ENCODE measurements at places on chromosomes 3 and 15.

DNA sequence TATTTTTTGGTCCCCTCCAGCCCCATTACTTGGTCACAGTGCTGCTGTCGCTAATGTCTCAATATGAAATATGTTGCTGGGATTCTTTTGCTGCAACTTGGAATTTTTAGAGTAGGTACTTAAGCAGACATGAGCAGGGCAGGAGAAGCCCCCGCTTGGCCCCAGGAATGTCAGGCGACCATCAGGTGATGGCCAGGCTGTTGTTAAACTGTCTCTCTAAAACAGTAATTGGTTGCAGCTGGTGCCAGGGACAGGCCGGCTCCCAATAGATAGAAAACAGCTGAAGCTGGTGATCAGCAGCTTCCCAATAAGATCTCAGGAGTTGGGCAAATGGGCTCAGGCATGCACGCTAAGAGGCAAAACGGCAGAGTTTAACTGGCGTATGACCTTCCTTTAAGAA lies 329.9 kb upstream of the TBL1XR1 start:
- no peak for DNase-seq

- no peak for DNase-seq
These were observed 104.9 kb upstream of the TGFBR2 start for GRCh38 chr3:30501526-30501925.

DNA sequence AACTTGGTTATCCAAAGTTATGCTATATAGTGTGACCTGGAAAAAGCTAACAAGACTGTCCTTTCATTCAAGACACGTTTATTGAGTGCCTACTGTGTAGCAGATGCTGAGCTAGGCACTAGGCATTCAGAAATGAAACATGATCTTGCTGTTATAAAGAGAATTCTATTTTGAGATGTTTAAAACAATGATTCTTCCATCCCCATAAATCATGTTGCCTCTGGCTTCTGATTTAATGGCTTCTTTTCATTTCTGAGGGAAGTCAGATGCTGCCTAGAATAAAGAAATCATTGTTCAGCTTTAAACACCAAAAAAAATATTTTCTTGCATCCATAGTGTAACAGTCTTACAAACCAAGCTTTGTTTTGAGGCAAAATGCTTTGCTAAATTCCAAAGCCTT lies 620.9 kb upstream of the UBE2E2 start:
- no peak for DNase-seq

DNA sequence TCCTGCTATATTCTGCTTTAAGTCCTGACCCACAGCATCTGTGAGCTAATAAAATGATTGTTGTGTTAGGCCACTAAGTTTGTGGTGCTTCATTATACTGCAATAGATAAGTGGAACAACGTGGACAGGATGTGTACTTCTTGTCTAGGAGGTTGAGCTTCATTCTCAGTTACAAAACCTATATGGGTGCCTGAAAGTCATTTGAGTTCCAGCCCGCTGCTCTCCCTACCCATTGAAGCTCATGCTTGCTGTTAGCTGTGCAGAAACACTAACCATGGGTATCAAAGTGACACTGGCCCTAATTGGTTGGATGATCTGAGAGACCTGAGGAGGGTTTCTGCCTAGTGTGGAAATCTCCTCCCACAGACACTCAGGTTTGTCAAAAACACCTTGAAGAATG lies 357.2 kb downstream of the PDCD6IP start:
- DNase-seq: no peak

DNA sequence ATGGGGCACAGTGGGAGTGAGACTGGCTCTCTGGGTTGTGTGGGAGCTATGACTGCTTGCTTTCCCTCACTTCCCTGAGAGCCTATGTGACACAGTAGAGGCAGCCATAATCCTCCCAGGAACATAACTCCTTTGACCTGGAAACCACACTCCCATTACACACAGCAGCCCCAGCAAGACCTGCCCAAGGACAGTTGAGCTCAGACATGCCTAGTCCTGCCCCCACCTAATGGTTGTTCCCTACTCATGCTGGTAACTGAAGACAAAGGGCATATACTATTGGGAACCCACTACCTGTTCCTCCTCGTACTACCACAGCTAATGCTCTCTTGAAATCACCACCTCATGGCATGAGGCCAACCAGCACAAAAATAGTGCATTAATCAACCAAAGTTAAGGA lies 550.4 kb upstream of the ARPP21 start:
- no peak for DNase-seq

GRCh38 chr3:175798326-175798725 lies 939.2 kb downstream of the NAALADL2 start:
- DNase-seq: no peak

DNA sequence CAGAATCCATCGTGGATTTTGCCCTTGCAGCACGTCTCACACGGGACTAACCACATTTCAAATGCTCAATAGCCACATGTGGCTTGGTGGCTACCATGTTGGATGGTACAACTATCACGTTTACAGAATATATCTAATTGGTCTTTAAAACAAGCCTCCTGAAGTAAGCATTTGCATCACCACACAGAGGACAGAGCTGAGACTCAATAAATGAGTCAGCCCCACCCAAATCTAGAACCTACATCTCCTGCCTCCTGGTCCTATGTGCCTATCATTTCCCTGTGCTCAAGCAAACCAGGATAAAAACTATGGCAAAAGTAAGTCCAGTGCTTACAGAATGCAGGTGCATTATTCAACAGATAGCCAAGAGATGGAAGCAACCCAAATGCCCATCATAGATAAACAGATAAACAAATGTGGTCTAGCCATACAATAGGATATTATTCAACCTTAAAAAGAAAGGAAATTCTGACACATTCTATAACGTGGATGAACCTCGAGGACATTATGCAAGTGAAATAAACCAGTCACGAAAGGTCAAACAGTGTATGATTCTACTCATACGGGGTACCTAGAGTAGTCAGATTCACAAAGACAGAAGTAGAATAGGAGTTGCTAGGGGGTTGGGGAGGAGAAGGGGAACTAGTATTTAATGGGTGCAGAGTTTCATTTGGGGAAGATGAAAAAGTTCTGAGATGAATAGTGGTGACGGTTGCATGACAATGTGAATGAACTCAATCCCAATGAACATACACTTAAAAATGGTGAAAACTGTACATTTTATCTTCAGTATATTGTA lies 43.9 kb downstream of the SRGAP3 start:
- no peak for DNase-seq

DNA sequence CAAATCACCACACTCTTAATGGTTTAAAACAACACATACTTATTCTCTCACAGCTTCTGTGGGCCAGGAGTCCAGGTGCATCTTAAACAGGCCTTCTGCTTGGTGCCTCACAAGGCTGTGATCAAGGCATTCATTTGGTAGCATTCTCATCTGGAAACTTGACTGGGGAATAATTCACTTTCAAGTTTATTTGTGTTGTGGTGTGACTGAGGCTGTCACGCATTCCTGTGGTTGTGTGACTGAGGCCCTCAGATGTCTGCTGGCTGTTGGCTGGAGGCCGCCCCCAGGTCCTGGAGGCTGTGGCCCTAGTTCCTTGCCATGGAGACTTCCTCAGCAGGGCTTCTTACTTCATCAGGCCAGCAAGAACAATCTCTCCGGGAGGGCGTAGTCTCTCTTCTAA lies 16.9 kb upstream of the FAM3D start:
- DNase-seq: no peak

- DNase-seq: no peak
These were observed 64.4 kb upstream of the TPM1 start for GRCh38 chr15:62977952-62978811.

- DNase-seq: no peak
These were observed 33.9 kb upstream of the TMCO5A start for GRCh38 chr15:37900326-37901221.

DNA sequence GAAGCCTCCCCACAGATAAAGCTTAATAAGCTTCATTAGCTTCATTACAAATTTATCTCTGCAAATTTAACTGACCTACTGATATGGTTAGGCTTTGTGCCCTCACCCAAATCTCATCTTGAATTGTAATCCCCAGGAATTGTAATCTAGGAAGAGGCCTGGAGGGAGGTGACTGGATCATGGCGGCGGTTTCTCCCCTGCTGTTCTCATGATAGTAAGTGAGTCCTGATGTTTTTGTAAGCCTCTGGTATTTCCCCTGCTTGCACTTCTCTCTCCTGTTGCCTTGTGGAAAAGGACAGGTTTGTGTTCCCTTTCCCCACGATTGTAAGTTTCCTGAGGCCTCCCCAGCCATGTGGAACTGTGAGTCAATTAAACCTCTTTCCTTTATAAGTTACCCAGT lies 226.1 kb upstream of the TTC14 start:
- DNase-seq: no peak

- DNase-seq: no peak
These were observed 34.5 kb downstream of the POMGNT2 start for GRCh38 chr3:43071313-43071893.

DNA sequence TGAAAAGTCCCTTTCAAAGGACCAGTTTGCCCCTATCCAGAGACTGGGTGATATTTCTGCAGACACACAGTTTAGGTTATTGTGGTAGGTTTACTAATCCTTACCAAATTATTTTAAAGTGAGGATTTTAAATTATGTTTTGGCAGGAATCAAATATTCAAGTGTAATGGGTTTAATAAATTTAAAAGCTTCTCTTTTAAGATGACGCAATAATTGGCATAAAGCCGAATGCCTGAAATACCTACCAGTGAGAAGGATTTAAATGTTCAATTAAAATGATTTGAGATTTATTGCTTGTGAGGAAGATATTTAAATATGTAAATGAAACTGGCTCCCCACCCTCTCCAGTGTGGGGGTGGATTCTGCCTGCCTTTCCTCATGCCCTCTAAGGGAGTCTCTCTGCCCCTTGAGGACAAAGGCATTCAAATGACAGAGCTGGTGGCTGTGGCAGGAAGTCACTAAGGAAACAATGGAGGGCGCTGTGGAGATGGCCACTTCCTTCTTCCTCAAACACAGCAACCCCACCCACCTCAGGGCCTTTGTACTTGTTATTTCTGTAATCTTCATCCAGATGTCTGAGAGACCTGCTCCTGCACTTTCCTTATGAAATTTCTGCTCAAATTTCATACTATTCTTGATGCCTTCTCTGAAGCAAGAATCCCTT lies 131.7 kb downstream of the TNIK start:
- DNase-seq: no peak

DNA sequence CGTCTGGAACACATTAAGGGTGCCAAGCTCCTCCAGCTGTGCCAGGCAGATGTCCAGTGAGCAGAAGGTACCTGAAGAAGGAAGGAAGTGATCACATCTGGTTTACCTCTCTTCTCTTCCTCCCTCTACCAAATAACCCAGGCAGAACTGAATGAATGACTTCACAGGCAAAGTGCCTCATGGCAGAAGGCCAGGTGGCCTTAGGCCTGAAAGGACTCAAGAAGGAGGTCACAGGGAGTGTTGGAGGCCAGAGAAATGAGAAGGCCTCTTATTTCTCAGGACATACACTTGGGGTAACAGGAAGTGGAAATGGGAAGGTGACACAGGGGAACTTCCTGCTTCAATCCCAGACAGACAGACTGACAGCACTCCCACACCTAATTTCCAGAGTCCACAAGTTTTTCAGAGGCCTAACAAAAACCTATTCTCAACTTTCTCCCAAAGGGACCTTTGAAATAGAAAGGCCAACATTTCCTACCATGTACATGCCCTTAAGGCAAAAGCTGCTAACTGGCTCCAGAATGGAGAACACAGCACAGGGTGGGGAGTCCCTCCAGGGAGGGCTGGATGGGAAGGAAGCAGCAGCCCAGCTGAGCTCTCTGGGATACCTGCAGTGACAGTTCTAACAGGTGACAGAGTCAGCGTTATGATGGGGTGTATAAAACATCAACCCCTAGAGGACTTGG lies 17.6 kb upstream of the SIN3A start:
- no peak for DNase-seq

DNA sequence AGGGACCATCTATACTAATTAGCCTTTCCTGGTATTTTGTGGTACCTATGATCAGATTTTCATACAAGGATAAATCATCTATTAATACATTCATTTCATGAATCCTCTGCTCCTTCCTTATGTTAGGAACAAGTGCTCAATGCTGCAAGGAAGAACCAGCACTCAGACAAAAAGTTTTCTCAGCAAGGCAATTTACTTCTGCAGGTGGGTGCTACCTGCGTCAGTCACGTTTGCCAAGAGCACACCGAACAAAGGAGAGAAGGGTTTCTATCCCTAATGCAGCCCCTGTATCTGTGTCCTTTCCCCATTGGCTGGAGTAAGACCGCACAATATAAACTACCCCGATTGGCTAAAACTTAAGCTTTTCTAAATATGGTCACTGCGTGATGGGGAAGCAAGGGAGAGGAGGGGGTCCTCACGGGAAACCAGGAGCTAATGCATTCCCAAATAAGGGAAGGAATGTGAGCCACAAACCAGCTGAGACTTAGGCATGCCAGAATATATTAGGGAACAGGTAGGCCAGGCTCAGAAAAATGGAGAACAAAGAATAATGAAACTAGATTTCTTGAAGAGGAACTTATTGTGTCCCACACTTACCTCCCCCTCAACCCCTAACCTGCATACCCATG lies 76.5 kb downstream of the AQR start:
- no peak for DNase-seq

- no peak for DNase-seq
These were observed 673.7 kb upstream of the CCDC54 start for GRCh38 chr3:106703524-106703923.

GRCh38 chr15:77354063-77354462 lies 65.8 kb downstream of the PEAK1 start:
- DNase-seq: no peak

DNA sequence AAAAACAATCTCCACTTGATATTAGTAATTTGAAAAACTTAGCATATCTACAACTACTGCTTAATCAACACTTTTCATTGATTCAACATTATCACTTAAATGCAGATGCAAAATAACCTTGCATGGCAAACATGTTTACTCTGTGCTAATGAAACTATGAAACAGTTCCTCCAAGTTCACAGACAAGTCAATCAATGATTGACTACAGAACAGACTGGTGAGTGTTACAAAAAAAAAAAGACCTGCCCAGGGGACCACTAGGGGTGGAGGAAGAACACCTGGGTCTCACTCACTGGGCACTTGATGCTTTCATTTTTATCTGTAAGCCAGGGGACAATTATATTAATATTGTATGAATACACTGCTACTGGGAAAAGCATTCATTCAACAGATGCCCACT lies 4.3 kb upstream of the NR2C2 start:
- no peak for DNase-seq

DNA sequence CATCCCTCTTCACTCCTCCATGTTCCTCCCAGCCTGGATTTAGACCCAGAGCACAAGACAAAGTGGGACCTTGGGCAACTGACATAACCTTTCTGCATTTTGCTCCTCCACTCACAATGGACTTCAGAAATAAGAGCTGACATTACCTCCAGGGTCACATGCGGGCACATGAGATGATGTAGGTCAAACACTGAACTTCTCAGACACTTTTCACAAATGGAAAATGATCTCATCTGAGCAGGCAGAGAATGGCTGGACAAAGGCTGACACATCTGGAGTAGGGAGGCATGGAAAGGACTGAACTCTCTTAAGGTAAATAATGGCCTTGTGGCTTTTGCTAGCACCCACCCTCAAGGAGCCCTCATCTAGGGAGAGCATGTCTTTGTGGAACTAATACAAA lies 849.2 kb upstream of the CFAP20DC start:
- no peak for DNase-seq

GRCh38 chr3:24548278-24548677 lies 53.6 kb upstream of the THRB start:
- no peak for DNase-seq
